GM12891 (cell line): ENCODE measurements at places on chromosomes 12 and 14.

DNA sequence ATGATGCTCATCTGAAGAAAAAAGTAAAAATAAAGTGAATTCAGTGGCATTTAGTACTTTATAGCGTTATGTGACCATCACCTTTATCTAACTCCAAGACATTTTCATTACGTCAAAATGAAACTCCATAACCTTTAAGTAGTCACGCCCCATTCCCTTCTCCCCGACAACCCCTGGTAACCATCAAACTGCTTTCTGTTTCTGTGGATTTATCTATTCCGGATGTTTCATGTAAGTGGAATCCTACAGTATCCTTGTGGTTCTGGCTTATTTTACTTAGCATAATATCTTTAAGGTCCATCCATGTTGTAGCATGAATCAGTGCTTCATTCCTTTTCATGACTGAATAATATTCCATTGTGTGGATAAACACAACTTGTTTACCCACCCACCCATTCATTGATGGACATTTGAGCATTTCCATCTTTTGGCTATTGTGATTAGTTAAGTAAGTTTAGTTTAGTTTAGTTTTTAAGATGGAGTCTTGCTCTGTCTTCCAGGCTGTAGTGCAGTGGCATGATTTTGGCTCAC, 18.5 kb upstream of the MAP1LC3B2 start:
- no peak for DNase-seq

- DNase-seq, result no peak
These were observed 2.9 kb downstream of the NOVA1 start for GRCh38 chr14:26594756-26595545.

GRCh38 chr12:12563290-12563928, 746 bp upstream of the DUSP16 start:
- no peak for DNase-seq

GRCh38 chr14:22955702-22956569, 954 bp downstream of the HAUS4 start:
- no peak for DNase-seq

DNA sequence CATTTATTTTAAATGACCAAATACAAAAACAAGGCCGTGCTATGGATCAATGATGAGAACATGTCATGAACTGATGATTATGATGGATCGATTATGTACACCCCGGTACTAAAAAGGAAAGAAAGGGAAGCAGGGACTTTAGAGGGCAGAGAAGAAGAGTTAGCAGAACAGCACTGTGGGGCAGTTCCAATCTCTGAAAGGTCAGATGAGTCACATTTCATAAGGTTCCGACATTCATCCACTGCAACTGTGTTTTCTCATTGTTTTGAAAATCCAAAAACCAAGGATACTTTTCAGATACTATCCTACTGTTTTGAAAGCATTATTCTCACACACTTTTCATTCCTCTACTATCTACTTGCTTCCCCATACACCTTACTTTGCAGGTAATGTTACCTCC, 169.3 kb downstream of the STXBP6 start:
- DNase-seq, result no peak

DNA sequence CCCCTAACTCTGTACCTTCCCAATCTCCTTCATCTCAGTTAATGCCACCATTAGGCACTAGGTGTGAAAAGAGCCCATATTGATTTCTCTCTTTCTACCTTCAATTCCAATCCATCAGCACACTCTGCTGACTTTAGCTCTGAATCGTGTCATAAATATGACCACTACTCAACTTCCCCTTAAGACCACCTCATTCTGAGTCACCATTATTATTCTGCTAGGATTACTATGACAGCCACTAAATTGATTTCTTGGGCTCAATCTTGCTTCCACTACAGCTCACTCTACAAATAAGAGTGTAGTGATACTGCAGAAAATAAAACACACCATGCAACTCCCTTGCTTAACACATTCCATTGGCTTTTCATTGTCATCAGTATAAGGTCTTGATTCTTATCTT, 1449.0 kb upstream of the FLRT2 start:
- DNase-seq, result no peak

DNA sequence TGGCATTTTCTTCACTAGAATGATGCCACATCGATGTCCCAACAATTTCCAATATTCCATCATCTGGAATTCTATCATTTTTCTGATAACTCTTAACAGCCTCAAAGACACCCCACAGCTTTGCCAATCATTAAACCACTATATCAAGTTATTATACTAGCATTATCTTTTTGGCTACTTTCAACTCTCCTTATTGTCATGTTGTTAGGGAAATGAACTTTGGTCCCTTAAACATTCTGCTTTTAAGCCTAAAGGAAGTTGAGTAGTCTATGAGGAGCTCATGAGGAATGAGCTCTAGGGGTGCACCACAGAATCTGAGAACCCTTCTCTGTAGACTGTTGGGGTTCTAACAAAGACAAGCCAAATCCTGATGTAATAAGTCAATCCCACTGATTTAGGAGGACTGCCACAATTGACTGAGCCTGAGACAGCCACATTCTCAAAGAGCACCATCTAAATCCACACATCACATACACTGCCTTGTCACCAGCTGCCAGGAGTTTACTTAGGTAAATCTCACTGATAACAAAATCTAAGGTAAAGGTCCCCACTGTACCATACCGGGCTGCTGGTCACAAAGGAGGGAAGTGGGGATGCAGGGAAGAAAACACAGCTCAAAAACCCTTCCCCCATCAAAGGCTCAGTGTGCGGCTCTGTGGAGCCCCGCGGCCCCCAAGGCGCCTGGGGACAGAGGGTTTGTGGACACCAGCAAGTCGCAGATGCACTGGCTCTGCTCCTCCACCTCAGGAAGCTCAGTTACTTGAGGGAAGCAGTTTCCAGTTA, 58.2 kb downstream of the SETD3 start:
- DNase-seq, result no peak

GRCh38 chr14:87877877-87878276, 115.1 kb downstream of the GALC start:
- no peak for DNase-seq

DNA sequence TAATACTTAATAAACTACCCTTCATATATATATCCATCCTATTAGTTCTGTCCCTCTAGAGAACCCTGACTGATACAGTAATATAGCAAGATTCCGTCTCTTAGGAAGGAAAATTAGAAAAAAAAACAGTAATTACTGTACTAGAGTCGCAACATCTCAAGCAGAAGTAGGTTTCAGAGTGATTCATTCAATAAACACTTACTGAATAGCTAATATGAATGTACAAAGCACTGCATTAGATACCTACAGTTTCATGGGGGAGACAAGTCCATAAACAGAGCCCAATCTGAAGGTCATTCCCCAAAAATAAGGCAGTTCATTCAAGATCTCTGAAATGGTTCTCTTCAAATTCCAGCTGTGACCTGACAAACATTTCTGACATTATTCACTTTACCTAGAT, 9.9 kb downstream of the CERS5 start:
- DNase-seq, result no peak
